ENCODE measurements at places on chromosomes 7 and 10.

GRCh38 chr7:2601907-2602306 is 29.9 kb upstream of the TTYH3 start:
- DNase-seq: no peak

DNA sequence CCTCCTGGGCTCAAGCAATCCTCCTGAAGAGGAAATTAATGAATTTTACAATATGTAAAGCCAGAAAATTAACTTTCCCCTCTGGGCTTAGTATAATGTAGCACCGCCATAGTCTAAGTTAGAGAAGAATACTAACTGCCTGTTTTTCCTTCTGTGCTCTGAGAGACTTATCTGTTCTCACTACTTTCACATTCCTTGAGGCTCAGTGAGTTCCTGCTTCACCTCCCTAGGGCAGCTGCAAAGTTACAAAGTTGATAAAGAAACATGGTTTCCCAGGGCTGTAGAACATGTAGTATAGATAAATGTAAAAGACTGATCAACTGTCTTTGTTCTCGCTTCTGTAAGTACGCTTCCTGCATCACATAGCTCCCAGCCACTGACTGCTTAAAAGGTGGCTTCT is 16.0 kb upstream of the OLAH start:
- DNase-seq: no peak

GRCh38 chr7:44063547-44063893 is 1.8 kb downstream of the PGAM2 start:
- DNase-seq: no peak

- no peak for DNase-seq
Measured at GRCh38 chr10:78889536-78890063, 179.2 kb upstream of the ZMIZ1 start.

DNA sequence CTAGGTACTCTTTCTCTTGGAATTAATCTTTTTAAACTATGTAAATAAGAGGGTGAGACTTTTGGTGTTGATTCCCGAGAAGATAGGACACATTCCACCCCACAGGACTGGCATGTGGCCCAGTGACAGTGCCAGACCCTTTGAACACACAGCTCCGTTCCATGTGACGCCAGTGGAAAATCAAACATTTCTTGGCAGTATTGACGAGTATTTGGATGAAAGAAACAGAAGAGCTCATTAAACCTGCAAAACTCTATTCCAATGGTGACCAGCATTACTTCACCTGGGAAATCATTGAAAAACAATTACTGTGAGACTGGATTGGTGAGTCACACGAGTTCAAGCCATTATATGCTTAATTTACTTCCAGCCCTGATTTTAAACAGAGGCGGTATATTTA is 25.8 kb downstream of the AKR1E2 start:
- DNase-seq: no peak

DNA sequence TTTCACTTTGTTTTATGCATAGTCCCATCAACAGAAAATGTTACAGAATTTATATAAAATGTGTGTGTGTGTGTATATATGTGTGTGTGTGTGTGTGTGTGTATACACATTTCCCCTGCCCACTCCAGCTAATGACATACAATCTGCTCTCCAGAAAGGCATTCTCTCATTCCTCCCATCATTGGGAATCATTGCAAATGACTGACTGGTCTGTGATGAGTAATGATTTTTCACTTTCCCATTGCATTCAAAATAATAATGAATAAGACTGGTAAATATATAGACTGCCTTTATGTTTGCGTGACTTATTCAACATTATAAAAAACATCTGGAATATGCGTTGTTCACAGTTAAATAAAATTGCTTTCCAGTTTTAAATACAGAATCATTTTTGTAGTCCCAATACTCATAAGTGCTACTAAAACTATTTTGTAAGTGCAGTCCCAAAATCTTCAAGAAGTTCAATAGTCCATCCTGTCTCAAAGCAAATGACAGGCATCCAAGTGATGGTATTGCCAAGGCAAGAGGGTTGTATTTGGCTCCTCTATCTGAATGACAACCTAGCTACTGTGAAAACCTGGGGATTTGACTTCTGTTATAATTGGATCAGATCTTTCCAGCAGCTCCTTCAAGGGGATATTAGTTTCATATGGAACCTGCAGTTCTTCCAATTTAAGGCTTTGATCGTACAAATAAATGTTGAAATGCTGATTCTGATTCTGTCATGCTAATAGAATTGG is 150.9 kb downstream of the POLR1F start:
- DNase-seq: peak; percentile 20

DNA sequence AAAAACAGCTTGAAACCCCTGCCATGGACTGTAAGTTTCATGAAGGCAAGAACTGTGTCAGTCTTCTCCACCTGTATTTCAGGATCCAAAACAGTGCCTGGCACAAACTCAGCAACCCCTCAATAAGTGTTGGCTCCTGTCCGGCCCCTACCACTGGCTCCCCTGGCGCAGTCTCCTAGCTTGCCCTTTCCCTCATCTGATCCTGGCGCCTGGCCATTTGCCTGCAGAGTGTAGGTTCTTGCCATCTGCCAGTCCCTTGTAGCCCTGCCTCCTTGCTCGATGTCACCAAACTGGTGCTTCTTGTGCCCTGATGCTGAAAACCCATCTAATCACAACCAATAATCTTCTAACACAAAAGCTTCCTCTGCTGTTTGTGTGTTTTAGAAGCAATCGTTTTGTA is 60.4 kb downstream of the LGI1 start:
- no peak for DNase-seq

- no peak for DNase-seq
Measured at GRCh38 chr10:56728349-56728748, 367.3 kb upstream of the ZWINT start.

DNA sequence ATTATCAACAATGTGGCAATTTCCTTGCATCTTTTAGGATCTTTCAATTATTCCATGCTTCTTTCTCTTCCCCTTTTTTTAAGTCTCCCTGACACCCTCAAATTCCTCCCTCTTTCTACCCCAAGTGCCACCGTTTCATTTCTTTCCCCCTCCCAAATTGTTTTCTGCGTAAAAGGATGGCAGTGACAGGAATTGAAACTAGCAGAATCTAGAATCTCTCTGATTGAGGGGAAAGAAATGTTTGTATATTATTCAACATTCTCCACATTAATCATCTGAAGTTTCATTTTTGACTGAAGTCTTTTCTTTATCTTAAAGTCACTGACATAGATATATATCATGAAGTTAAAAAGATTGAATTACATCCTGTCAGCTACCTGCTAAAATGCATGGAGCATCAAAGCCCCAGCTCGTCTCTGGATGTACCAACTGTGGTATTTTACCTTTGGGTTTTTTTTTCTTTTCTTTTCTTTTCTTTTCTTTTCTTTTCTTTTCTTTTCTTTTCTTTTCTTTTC is 633.5 kb downstream of the SORCS3 start:
- no peak for DNase-seq

- no peak for DNase-seq
Measured at GRCh38 chr7:4178416-4178815, 503.7 kb upstream of the FOXK1 start.

DNA sequence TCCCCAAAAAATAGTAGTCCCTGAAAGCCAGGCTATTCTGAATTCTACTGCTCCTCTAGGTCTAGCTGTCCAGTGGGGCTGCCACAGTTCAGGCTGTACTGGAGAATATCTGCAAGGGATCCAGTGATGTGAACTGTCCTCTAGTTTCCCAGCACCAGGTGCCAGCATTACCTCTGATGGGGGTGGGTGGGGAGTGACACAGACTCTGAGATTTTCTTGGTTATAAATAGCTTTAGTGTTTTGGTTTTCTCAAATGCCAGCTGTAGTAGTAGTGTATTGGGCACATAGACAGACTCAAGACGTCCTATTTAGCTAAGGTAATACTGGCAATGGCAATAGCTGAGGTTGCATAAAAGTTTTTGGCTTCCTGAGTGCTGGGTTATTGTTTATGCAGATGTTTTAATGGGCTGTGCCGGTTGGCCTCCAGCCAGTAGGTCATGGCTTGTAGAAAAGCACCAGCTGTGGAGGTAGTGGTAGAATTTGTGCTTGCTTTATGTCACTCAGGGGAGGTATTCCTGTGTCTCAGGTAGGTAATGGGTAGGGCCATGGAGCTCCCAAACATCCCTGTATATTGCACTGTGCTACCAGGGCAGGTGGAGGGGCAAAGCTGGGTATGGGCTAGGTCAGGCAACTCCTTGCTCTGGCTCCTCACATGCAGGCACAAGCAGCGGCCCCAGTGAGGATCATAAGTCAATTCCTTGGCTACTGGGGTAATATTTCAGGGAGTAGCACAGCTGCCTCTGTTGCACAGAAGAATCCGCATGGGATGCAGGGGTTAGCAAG is 338.7 kb upstream of the LRRTM3 start:
- no peak for DNase-seq

GRCh38 chr7:141462958-141463357 is 88.3 kb upstream of the AGK start:
- DNase-seq: no peak

DNA sequence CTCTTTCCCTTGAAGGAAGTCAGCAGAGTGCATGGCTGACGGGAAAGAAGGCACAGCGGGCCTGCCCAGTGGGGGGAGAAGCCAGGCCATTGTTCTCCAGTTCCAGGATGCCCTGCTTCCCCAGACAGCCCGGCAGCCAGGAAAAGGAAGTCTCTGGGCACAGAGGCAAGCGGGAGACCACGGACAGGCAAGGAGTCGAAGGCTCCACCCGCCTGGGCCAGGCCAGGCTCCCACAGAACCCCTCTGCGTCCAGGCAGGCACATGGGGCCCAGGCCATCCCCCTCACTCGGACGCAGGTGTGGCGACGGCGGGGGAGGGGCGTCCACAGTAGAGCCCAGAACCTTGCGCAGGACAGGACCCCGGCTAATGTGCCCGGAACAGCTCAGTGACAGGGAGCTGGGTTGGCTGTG is 8.7 kb downstream of the GPR146 start:
- no peak for DNase-seq

DNA sequence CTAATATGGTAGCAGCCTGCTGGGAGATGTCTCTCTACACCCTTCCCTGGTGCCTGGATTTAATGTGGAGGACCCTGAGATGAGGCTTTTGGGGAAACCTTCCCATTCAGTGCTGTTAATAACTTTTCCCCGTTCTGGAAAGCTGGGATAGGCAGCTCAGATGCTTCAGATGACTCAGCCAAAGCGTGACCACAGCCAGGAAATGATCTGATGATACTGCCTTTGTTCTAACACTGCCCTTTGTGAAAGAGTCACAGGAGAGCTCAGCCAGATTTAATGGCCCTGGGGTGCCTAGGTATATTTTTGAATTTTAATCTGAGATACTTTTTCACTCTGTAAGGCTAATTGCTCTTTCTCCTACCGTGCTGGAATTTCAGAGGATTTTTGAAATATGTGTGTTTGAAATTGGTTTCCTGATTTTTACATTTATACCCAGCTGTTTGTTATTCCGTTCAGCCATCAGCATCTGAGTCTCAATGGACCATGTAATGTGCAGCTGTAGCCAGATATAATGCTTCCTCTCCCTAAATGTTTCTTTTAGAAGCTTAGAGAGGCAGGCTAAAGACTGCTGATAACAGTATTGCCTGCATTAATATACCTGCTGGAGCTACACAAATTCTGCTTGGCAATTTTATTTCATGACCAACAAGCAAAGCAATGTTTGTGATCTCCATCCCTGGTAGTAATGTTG is 17.8 kb downstream of the CELF2 start:
- peak; percentile 43 for DNase-seq

GRCh38 chr7:51213618-51214017 is 103.0 kb downstream of the COBL start:
- DNase-seq: no peak

DNA sequence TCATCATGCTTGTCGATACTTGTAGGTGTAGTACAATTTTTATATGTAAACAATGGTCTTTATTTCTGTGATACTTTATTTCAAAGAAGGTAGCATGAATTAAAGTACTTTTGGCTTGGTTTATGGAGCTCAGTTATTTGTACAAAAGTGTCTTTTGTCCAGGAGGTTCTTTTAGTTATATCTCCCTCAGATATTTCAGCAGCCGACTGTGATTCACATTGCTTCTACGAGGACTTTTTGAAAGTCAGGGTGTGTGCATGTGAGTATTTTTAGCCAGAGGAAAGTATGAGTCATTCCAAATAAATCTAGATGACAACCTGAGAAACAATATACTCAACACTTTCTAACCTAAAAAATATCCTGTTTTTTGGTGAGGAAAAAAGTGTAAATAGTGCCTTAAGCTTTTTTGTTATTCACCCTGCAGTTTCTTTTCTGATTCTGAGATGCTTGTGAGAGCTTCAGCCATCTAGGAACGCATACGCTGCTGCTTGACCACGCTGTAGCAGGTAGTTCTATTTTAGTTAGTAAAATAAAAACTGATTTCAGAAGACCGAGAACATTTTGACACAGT is 595 bp upstream of the SUN1 start:
- peak; percentile 83 for DNase-seq

DNA sequence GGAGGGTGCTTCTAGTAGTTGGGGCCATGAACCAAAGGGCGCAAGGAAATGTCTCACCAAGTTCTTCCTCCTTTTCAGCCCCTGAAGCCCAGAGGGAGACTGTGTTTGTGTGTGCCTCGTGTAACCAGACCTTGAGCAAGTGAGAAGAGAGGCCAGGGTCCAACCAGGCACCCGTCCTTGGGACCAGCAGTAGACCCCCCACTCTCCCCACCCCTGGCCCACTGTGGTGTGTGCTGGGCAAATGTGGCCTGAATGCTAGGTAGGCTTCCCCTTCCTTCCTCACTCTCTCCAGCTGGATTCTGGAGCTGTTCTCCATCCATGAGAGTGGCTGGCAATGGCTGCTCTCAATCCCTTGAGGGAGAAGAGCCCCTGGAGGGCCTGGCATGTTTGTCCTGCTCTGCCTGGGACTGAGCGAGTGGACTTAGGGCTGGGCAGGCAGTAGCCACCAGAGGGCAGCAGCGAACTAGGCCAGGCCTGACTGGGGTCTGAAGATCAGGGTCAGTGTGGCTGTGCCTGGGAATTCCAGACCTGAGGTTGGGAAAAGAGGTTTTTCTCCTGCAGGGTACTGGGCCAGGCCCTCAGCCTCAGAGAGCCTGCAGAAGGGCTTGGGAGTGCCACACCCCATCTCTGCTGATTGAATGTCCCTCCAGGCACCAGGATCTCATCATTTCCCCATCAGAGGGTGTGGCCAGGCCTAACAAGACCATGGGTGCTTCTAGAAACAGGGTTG is 12.5 kb downstream of the SFRP5 start:
- DNase-seq: peak; percentile 42

DNA sequence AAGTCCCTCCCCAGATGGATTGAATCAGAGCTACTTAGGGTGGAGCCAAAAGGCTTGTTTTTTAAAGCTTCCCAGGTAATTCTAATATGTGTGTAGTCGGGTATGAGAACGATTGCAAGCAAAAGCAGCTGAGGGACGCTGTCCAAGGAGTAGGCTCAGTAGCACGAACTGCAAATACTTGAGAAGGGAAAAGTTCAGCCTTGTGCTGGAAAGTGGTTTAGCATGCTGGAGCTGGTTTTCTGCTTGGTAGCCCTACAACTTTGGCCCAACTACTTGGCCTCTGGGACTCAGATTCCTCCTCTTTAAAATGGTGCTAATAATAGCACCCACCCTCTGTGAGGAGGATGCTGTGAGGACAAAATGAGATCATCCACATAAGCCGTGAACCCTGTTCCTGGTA is 76.2 kb downstream of the AHR start:
- DNase-seq: no peak

DNA sequence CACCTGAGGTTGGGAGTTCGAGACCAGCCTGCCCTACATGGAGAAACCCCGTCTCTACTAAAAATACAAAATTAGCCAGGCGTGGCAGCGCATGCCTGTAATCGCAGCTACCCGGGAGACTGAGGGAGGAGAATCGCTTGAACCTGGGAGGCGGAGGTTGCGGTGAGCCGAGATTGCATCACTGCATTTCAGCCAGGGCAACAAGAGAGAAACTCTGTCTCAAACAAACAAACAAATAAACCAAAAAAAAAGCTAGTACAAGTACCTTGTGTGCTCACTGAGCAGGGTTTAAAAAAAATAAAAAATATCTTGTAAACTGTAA is 11.2 kb upstream of the SPOCK2 start:
- no peak for DNase-seq
